ENCODE measurements at places on chromosomes 6 and 20. TPM values are rescaled to one million over a fixed set of nuclear protein-coding genes. Genes with fewer than 3 reads are reported as not detected.

TNFRSF21 gene
- total RNA-seq: 4.3 TPM

BIRC7 gene
- not detected for total RNA-seq

RBPJL gene
- not detected for total RNA-seq

CST3 gene
- 0.22 TPM for total RNA-seq

CRISP1 gene
- not detected for total RNA-seq

BANF2 gene
- not detected for total RNA-seq

PRL gene
- 0.19 TPM for total RNA-seq

LY6G6D gene
- not detected for total RNA-seq

SLA2 gene
- 56.6 TPM for total RNA-seq

DNA sequence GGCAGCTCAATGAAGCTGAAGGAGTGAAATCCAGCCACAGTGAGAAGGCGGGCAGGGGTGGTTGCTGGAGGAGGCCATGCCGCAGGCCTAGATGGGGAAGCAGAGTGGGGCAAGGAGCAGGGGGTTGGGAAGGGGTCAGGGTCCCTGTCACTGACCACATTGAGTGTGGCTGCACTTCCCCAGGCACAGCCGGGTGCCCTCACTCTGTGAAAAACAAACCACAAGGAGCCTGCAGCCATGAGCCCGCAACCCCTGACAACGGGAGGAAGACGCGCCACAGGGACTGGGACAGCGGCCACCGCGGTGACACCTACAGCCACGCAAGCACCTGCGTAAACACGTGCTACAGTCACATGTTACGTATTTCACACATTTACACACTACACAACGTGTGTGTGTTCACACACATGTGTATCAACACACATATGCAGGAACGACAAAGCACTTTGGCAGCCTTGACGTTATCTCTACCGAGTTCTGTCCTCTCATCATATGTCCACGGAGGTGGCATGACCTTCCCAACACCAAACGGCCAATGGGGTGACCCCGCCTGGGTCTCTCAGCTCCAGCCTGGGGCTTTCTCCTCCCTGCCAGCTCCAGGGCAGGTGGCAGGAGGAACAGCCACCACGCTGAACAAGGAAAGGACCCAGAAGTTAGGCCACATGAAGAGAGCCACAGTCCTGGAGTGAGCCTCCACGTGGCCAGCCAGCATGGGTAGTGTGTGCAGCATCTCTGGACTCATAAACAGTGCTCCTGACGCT is 137.6 kb upstream of the RPS6KA2 start:
- no peaks in the 10 kb centered on the region for H3K36me3 ChIP-seq
- H3K4me1 ChIP-seq: peaks cover 9% of the 10 kb centered on the region
- peaks cover 6% of the 10 kb centered on the region for H3K27me3 ChIP-seq
- no peak for DNase-seq
- no peak overlapping the region for H3K4me3 ChIP-seq

GRCh38 chr20:308427-309038 is 11.2 kb downstream of the ZCCHC3 start:
- DNase-seq: no peak
- H3K4me3 ChIP-seq: no peak overlapping the region
- peaks cover 21% of the 10 kb centered on the region for H3K4me1 ChIP-seq
- H3K36me3 ChIP-seq: peaks cover 2% of the 10 kb centered on the region
- no peaks in the 10 kb centered on the region for H3K27me3 ChIP-seq

DNA sequence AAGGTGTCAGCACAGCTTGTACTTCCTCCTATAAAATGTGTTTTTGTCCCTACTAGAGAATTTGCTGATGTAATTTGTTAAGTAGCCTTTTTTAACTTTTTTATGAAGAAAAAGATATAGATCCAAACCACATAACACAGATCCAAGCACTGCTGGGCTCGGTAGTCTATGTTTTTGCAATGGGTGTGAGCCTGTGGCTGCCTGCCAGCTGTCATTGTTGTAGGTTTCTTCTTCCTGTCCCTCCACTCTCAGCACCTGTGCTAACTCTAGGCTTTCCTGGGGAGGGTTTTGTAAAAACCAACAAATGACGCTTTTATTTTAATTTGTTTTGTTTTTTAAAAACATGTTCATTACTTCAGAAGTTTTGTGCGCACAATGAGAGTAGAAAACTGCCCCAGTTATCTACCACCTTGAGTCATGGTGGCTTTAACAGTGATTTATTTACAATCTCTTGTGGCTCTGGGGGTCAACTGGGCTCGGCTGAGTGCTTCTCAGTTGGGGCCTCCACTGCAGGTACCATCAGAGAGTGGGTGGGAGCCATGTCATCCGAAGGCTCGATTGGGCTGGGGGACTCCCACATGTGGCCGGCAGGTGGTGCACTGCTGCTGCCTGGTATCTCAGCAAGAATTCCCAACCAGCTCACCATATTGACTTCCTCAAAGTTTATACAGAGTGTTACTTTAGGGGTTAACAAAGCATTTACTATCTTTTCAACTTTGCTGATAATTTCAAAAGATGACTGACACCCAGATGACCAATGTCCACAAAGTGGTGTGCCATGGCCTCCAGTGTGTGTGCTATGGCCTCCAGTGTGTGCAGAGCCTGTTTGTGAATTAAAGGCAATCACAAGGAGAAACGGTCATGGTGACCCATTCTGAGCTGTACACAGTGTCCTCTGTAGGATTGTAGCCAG is 3.0 kb upstream of the CCR6 start:
- peak overlapping the region; percentile 68 for H3K4me3 ChIP-seq
- H3K36me3 ChIP-seq: peaks cover 7% of the 10 kb centered on the region
- peak overlapping the region; percentile 79 for H3K27ac ChIP-seq
- H3K27me3 ChIP-seq: peaks cover 6% of the 10 kb centered on the region

DNA sequence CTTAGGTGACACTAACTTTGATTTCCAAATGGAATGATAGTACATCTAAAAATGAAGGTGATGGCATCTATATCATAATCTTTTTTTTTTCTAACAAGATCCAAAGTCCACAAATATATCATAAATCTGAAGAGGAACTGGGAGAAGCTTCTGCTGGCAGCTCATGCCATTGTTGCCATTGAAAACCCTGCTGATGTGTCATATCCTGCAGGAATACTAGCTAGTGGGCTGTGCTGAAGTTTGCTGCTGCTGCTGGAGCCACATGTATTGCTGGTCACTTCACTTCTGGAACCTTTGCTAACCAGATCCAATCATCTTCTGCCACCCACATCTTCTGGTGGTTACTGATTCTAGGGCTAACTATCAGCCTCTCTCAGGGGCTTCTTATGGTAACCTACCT is 27.4 kb upstream of the KHDC1 start:
- H3K36me3 ChIP-seq: peaks cover 1% of the 10 kb centered on the region
- no peak overlapping the region for H3K27ac ChIP-seq
- no peaks in the 10 kb centered on the region for H3K27me3 ChIP-seq
- H3K4me1 ChIP-seq: no peaks in the 10 kb centered on the region

GRCh38 chr20:57934007-57934805 is 224.4 kb upstream of the PMEPA1 start:
- H3K4me3 ChIP-seq: no peak overlapping the region
- H3K36me3 ChIP-seq: no peaks in the 10 kb centered on the region
- no peaks in the 10 kb centered on the region for H3K4me1 ChIP-seq
- peaks cover 15% of the 10 kb centered on the region for H3K27me3 ChIP-seq
- no peak for DNase-seq
- no peak overlapping the region for H3K27ac ChIP-seq

- peaks cover 7% of the 10 kb centered on the region for H3K36me3 ChIP-seq
- peak; percentile 81 for DNase-seq
- H3K27me3 ChIP-seq: no peaks in the 10 kb centered on the region
- H3K4me1 ChIP-seq: peaks cover 83% of the 10 kb centered on the region
These were observed 55.7 kb upstream of the TNFAIP3 start for GRCh38 chr6:137811121-137811915.

- peak; percentile 8 for DNase-seq
- H3K27ac ChIP-seq: no peak overlapping the region
- no peaks in the 10 kb centered on the region for H3K4me1 ChIP-seq
- H3K27me3 ChIP-seq: no peaks in the 10 kb centered on the region
- no peak overlapping the region for H3K4me3 ChIP-seq
These were observed 14.6 kb upstream of the CDK5RAP1 start for GRCh38 chr20:33415948-33416347.

All from activated T-cell treated with anti-CD3 and anti-CD28 coated beads, Interleukin-2, amount 50 U/mL, for 72 hours (primary cell).